ENCODE measurements at places on chromosomes 4 and X.
A peak's percentile ranks its signal among the peaks of the same experiment; 100 is the strongest.

DNA sequence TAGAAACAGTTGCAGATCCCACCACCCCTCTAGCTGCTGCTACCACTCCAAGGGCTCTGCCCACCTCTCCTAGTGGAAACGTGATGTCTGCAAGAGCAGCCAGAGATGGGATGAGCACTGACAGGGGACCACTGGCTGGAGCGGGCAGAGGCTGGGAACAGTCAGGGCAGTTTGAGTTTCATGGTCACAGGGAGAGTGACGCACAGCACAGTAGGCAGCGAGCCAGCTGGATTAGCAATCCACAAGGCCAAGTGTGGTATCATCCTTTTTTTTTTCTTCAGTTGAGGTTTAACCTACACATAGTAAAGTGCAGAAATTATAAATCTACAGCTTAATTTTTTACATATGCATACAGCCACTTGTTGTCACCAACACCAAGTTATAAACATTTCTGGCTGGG is 6.4 kb upstream of the SCML2 start:
- DNase-seq, result no peak

DNA sequence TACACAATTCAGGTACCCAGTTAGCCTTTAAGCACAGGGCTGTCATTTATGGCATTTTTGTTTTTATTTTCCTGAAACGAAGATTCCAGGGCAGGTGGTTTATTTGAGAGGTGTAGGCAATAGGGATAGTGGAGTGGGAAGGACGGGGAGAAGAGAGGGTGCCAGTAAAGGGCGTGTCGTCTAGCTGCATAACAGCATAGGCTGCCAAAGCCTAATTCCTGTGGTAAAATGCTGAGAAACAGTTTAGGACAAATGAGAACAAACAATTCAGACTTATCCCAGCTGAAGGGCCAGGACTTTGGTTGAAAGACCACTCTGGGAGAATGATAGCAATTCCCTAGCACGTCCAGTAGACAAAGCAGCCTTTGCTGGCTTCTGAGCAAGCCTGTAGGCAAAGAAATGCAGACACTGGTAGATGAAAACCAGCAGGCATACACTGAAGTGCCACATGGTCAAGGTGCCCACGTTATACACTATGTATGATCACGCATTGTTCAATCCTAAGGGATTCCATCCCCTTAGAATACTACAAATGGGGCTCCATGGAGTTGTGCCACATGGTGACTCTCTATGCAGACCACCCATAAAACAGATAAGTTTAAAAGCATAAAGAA is 70.6 kb downstream of the PKD2 start:
- no peak for DNase-seq

GRCh38 chr4:71202705-71203104 is 136.1 kb upstream of the SLC4A4 start:
- DNase-seq, result no peak

- DNase-seq, result no peak
These were observed 108.0 kb upstream of the TBL1X start for GRCh38 chrX:9356846-9357245.

DNA sequence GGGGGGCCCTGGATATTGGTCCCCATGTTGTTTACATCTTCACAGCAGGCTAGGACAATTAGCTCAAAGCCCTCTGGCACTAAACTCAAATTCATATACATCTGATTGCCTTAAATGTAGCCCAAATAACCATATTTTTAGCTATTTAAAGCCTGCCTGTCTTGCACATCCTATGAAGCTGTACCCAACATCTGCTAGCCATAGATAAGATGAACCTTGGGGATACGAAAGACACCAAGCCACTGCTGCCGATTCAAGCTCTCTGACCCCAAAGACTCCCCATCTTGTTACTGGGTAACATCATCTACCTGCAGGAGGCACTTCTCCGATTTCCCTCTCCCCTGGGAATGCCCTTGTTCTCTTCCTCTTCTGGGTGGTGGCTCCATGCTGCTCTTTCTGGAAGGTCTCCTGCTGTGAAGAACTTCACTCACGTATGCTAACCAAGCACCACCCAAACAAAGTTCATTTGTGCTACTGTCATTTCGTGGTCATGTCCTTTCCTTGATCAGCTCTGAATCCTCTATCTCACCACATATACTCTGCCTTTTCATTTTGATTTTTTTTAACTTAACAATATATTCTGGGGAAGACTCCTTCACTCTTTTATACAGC is 107.7 kb upstream of the ATXN3L start:
- no peak for DNase-seq

GRCh38 chr4:88007304-88008121 is at the start of gene PKD2:
Gene PKD2, plus strand, starts transcription at chr4:88007635. Its CDS starts 99 bp downstream, at chr4:88007734.
- DNase-seq, result peak; percentile 80

DNA sequence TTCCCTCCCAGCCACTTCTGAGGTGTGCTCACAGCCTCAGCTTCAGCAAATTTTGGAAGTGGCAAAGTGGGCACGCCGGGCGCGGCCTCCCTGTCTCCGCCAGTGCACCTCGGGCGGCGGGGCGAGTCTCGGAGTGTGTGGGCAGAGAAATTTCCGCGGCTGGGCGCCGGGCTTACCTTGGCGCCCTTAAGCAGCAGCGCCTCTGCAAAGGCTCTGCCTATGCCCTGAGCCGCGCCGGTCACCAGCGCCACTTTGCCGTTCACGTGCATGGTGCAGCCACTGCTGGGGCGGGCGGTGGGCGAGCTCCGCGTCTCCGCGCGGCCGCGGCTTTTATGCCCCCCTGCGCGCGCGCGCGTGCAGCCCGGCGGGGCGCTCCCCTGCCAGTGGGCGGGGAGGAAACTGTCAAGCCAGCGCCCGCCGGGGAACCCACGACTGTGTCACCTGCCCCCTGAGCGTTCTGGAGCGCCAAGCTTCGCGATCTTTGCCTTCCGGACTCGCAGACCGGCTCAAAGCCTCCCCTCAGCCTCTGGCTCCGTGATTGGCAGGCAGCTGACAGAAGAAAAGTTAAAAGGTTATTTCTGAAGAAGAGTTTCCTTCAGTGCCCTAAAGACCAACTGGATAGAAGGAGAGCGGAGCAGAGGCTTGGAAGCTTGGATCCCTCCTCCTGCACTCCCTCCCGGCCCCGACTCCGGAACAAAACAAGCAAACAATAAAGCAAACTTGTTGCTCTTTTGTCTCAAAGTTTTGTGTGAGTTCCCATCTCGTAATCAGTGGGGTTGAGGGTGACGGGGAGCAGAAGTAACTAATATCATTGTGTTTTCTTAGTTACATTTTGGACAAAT is at the start of gene HPGD:
Gene HPGD, minus strand, starts transcription at position 306 of the 842 bp plus-strand sequence. Its CDS starts 37 bp downstream, at position 269.
- peak; percentile 81 for DNase-seq

DNA sequence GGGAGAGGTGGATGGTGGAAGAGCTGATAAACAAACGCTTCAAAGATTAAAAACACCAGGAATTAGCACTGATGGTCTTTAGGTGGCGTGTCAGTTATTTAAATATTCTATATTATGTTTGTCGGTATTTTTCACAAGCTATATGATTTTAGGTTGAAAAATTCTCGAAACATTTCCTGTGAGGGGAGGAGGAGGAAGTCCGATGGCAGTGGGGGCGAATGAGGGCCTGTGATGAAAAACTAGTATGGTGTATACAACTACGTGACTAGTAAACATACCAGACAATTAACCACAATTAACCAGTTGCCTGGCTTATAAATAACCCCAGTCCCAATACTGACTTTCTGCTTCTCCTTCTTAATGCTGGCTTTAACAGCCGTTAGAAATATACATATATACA is 595 bp upstream of the NAP1L2 start:
- no peak for DNase-seq

DNA sequence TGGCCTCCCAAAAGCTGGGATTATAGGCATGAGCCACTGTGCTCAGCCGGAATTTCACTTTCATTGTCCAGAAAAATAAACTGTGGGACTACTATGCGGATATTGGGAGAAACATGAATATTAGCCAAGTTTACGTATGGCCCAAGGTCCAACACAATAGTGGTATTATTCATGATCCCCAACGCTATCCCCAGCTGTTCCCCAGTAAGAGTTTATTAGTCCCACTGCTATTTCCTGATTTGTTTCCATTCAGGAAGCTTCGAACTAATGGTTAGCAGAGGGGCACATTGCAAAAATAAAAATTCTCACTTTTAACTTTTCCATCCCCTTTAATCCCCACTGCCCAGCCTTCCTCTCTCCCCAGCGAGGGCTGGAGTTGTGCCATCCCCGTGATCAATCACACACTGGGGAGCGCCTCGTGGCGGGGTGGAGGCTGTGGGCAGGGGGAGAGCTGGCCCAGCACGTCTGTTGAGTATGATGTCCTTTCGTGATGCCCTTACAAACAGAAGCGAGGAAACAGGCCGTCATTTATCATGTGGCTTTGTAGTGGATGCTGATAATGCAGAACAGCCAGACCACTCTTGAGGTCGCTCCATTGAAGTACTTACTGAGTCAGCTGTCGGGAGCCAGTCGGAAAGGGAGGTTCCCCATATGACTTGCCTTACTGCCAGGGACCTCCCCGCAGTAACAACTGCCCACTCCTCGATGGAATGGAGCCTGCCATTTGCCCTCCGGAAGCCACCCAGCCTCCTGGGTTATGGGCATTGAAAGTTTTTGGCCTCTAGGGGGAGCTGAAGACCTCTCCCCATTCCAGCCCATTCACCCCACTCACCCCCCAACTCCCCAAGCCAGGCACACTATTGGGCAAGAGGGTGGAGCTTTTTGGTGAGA is 117.0 kb downstream of the KDR start:
- no peak for DNase-seq

DNA sequence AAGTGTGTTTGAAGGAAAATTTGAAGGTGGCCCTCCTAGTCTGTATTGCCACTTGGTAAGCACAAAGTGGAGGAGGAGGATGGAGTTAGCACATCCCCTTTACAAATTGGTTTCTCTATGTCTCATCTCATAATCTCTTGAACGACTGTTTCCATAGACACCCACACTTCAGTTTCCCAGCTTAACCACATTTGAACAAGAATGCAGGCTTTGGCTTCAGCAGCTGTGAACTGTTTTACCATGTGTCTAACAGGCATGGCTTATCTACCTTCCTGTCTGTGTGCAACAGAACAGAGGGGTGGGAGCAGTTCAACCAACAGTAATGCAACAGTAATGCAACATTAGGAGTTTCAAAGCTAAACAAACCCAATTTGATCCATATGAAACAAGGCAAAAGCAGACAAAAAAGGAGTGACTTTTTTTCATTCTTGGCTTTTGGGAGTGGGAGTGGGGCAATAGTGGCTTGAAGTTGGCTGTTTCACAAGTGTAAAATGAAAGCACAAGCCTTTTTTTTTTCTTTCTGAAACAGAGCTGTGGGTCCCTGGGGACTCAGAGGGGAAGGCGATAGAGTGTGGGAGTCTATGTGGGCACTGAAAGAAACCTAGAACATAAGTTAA is 108.0 kb downstream of the ITM2A start:
- DNase-seq, result no peak

DNA sequence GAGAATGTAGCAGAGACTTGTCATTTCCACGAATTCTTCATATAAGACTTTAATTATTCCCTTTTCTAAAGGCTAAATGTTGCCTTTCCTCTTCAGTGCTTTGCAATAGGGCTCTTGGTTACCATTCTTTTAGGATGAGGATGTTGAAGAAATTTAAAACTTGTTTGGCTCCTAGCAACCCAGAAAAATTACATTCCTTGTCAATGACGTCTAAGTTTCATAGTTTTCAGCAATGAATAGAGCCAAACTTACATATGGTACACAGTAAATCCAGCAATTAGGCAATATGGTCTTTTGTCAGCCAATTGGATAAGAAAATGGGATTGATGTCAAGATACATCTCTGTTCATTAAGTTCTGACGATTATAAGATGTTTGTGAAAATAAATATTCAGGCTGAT is 1639.6 kb upstream of the PCDH10 start:
- DNase-seq, result no peak

GRCh38 chrX:151999813-152000212 is 25.3 kb upstream of the GABRE start:
- no peak for DNase-seq

- DNase-seq, result no peak
These were observed 39.4 kb upstream of the TET2 start for GRCh38 chr4:105107095-105107856.

Measured in LoVo (cell line).